ENCODE measurements at places on chromosomes 16 and 17.
A peak's percentile ranks its signal among the peaks of the same experiment; 100 is the strongest.

DNA sequence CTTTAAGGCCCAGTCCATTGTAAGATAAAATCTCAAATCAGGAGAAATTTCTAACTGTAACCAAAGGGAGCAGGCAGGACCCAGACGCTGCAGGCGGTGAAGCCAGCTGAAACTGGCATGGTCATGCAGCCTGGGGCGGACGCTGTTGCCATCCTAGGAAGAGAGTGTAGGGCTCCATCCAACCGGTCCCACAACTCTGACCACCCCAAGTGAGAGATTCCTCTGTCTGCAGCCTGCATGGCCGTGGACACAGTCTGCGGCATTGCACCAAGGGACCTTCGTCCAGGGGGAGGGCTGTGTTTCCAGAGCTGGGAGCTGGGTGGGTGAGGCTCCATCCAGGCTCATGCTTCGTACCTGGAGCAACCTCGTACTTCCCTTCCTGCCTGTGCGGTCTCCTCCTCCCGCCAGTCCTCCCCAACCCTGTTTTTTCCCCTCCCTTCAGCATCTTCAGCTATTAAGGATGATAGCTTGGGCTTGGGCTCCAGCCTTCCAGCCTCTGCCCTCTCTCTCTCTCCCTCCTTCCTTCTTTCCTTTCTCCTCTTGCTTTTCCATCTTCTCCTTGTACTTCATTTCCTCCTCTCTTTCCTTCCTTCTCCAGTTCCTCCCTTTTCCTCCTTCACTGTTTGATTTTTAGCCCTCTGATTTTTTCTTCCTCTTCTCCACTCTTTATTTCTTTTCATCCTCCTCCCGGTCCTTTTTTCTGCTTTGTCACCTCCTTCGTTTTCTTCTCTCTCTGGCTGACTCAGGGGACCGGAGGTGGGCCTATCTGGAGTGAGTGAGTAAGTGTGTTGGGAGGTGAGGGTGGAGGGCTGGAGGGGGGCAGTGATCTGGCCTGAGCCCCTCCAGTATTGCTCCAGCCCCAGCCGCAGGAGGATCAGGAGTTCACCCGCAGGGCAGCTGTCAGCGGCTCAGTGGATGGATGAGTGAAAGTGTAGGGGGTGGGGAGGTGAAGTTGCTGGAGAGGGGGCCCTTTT lies 17.0 kb upstream of the LHX1 start:
- no peak for DNase-seq

DNA sequence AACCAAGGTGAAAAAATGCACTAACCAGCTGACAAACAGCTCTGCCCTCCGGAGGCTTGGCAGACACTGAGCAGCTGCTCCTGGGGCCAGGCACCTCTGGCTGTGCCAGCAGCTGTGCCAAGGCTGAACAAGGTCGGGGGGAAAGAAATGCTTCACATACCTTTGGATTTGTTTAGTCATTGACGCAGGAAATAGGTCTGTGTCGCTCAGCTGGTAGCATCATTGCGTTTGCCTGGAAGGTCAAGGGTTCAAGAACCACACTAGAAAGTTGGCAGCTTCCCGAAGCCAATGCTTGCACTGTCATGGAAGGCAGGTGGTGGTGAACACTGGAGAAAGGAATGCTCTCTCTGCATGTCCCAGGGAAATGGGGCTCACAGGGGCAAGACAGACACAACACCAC lies 63.5 kb downstream of the PCTP start:
- no peak for DNase-seq

GRCh38 chr17:74971842-74972106 lies 785 bp downstream of the HID1 start:
- no peak for DNase-seq

DNA sequence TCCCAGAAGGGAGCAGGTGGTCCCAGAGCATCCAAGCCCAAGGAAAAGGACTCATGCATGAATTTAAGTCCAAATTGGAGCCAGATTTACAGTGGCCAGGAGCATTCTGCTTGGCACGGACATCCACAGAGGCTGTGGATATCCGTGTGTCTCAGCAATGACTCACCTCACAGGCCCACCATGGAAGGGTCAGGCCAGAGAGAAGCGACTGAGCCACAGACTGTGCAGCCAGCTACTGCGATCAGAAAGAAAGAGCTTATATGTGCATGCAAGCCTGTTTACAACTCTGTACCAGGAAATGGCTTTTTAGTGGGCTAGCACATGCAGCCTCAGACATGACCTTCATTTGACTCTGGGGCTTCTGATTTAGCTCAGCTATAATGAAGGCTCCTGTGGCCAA lies 231.0 kb downstream of the C16orf95 start:
- no peak for DNase-seq

DNA sequence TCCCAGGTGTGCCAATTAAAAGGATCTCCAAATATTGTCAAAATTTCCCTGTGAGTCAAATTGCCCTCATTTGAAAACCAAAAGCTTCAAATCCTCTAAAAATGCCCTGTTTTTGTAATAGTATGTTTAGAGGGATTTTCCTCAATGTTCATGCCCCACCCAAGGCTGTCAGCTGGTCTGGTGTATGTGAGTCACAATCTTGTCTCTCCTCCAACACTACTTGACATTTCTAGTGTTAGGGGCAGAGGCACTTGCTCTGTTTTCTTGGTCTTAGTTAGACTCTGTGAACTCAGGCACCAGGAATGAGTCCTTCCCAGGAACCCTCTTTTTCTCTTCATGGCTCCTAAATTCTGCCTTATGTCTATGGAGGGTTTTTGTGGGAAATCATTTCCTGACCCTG lies 634.8 kb downstream of the KCNJ2 start:
- no peak for DNase-seq

DNA sequence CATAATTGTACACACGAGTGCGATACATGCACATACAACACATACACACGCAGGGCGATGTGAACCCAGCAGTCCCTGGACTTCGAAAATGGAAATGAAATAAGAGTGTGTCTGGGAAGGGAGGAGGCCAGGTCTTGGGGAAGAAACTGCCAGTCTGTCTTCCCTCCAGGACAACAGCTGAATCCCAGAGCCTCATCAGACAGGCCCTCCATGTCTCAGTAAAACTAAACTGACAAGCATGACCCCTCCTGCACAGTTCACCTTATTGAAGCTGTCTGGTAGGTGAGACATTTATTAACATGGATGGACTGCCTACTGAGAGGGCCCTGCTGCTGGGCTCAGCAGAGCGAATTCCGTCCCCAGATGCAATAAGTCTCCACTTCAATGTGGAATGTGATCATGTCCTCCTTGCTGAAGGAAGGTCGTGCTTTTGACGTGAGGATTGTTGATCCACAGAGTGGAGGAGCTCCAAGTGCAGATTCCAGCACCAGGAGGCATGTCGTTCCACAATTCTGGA lies 117.4 kb downstream of the SOX9 start:
- DNase-seq, result no peak

- DNase-seq, result peak; percentile 91
Measured at GRCh38 chr17:58329810-58330537, 1.4 kb upstream of the TSPOAP1 start.

- DNase-seq, result peak; percentile 58
Measured at GRCh38 chr17:35588196-35588920, 1.2 kb downstream of the AP2B1 start.

DNA sequence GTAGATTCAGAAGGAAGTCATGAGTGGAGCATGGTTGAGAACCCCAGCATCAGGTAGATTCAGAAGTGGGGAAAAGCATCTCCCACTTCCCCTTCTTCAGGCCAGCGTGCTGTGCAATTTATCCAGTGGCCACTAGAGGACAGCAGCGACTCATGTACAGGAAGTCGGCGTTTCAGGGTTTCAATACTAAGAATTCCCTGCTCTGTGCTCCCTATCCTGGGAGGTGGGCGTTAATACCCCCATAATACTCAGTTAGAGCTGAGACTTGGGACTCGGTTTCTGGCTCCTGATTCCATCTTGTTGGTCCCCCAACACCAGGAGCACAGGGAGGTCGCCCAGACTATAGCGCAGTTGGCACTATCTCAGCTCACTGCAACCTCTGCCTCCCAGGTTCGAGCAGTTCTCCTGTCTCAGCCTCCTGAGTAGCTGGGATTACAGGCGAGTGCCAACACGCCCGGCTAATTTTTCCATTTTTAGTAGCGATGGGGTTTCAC lies 75.3 kb upstream of the AMZ2 start:
- peak; percentile 81 for DNase-seq

DNA sequence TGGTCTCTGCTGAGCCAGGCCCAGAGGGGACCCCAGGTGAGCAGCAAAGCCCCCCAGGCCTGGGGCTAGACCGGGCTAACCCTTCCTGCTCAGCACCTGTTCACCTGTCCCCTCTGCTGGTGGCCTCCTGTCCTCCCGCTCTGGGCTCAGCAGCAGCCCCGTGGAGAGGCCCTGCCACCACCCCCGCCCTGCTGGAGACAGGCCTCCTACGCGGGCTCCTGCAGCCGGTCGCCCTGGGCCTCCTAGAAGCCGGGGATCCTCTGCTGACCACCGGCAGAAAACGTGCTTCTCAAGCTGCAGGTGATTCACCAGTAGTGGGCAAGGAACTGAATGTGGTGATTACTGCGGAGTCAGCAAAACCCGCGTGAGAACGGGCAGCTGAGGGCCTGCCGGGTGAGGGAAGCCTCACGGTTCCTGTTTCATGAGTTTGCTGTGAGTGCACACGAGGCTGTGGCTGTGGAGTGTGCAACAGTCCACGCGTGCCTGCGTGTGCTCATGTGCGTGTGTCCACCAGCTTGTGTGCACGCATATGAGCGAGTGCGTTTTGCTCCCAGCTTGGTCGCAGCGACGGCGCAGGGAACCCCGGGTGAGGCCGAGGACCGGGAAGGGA lies 792 bp downstream of the SECTM1 start:
- no peak for DNase-seq

- no peak for DNase-seq
Measured at GRCh38 chr17:5123343-5124124, 7.7 kb downstream of the USP6 start.

GRCh38 chr16:4870138-4870671 lies 22.9 kb downstream of the UBN1 start:
- DNase-seq, result no peak

DNA sequence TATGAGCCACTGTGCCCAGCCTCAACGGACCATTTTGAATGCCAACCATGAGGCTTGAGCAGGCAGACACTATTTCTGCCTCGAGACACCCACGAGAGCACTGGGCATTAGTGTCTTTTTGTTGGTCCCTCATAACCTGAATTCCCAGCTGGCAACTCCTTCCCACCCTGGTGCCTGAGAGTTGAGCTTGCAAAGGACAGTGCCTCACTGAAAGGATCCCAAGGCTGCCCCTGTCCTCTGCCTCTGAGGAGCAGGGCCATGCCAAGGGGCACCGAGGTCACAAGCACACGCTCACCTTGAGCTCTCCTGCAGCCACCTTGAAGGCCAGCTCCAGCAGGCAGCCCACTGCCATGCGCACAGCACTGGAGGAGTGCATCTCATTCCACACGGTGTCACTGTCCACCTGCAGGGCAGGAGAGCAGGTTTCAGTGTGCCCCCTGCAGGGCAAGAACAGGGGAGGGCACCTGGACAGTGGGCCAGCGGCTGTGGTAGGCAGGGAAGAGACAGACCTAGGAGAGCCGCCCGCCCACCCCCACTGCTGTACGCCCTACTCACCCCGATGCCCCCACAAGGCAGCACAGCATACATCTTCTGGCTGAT lies 12.8 kb downstream of the G6PC3 start:
- DNase-seq, result peak; percentile 27

GRCh38 chr16:414395-415169 lies 10.9 kb upstream of the RAB11FIP3 start:
- no peak for DNase-seq

- no peak for DNase-seq
Measured at GRCh38 chr17:36128411-36128978, 24.9 kb downstream of the CCL4 start.
